ENCODE measurements at places on chromosomes 7 and 10. TPM values are rescaled to one million over a fixed set of nuclear protein-coding genes. Genes with fewer than 3 reads are reported as not detected.

Gene KCNIP2
- 8.5 TPM for total RNA-seq

Gene SH2D4B
- 0.22 TPM for total RNA-seq

Gene CTAGE4
- 6.0 TPM for total RNA-seq

Gene MSMB
- total RNA-seq, result not detected

Gene BTBD16
- 0.27 TPM for total RNA-seq

Gene TIMM23B
- total RNA-seq, result 18.9 TPM

Gene PKD2L1
- total RNA-seq, result 0.17 TPM

Gene PDK4
- 2.1 TPM for total RNA-seq

Gene HOXA1
- total RNA-seq, result 2.8 TPM

Gene TMEM229A
- total RNA-seq, result not detected

Gene PTPRZ1
- 0.25 TPM for total RNA-seq

Gene GPRIN2
- 1.7 TPM for total RNA-seq

GRCh38 chr7:116582806-116583444 is 58.1 kb downstream of the CAV1 start:
- H3K27me3 ChIP-seq, result no peaks in the 10 kb centered on the region
- no peak overlapping the region for H3K4me3 ChIP-seq

DNA sequence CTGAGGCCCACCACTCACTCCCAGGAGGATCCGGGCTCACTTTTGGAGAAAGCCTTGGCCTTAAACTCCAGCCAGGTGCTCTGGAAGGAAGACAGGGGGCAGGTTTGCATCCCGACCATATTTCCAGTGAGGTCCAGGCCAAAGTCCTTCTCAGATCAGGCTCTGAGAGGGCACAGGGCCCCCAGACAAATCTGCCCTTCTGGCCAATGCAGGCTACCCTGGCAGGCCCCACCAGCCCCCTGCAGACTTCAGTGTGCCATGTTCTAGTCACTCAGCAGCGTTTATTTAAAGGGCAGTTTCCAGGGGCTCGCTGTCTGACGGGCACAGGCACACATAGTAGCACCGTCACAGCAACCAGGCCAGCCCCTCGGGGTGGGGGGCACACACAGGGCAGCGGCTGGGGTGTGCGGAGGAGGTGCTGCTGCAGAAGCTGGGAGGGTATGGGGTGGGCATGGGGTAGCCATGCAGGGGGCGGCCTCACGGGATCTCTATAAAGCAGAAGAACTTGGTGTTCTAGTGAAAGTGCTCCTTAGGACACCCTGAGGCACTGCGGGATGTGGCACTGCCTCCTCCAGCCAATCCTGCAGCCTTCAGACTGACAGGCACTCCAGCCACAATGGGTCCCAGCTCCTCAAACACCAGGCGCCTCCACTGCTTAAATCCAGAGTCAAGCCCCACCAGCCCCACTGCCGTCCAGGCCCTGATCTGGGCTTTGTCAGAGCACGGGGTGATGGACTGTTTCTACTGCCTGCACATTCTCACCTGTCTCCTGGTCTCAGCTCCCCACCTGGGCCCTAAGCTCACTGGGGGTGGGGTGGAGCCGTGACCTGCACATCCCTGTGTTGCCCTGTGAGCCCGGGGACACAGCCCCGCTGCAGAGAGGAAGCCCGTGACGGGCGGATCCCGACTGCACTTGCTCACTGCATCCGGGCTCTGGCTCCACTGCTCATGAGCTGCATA is 9.6 kb upstream of the PYROXD2 start:
- peaks cover 3% of the 10 kb centered on the region for H3K36me3 ChIP-seq
- H3K4me3 ChIP-seq, result no peak overlapping the region
- no peaks in the 10 kb centered on the region for H3K27me3 ChIP-seq
- no peaks in the 10 kb centered on the region for H3K4me1 ChIP-seq
- DNase-seq, result no peak

GRCh38 chr10:46014683-46015405 is 15.6 kb downstream of the NCOA4 start:
- no peak for DNase-seq
- H3K4me1 ChIP-seq, result no peaks in the 10 kb centered on the region
- H3K4me3 ChIP-seq, result no peak overlapping the region
- H3K27me3 ChIP-seq, result no peaks in the 10 kb centered on the region

DNA sequence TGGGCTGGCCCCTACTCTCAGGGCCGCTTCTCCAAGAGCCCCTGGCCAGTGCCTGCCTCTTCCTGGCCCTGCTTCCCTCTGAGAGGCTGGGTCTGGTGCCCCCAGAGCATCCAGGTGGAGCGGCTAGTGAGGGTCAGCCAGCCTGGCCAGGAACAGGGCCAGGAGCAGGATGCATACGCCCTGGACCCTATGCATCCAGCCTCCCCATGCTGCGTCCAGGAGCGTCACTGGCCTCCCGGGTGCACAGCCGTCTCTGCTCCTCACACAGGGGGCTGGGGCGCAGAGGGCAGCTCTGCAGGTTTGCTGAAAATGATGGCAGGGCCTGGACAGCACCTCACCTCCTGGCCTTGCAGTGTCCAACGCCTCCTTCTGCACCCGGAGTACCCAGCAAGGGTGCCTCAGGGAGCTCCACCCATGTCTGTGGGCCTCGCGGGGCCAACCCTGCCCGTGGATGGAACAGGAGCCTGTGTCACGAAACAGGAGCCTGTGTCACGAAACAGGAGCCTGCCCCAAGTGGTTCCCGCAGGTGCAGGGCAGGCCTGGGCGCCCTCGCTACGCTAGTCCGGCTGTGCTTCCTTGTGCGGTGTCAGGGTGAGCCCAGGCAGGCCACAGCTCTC is 246.2 kb upstream of the PPP2R2D start:
- H3K27me3 ChIP-seq, result no peaks in the 10 kb centered on the region
- no peak overlapping the region for H3K4me3 ChIP-seq
- no peak for DNase-seq
- no peaks in the 10 kb centered on the region for H3K4me1 ChIP-seq
- no peaks in the 10 kb centered on the region for H3K36me3 ChIP-seq

DNA sequence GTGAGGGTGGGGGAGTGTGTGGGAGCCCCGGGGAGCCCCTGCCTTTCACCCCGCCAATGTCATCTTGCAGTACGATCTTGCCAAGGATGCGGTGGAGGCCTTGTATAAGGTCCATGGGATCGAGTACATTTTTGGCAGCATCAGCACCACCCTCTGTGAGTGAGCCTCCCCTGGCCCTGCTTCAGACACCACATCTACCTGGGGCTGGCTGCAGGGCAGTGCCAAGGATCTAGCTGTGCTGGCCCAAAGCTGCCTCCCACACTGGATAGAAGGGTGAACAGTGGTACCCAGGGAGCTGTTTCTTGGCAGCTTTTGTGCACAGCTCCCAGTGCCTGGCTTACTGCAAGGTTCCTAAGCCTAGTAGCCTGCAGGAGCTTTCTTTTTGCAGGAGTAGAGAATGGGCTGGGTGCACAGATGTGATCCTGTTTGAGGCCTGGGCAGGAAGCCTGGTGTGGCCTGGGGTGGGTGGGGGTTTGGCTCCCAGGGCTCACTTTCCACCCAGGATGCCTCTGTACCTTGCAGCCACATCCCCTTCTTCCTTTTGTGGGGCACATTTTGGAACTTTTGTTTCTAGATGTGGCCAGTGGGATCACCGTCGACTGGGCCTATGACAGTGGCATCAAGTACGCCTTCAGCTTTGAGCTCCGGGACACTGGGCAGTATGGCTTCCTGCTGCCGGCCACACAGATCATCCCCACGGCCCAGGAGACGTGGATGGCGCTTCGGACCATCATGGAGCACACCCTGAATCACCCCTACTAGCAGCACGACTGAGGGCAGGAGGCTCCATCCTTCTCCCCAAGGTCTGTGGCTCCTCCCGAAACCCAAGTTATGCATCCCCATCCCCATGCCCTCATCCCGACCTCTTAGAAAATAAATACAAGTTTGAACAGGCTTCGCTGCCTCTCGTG is 12.2 kb upstream of the CPA1 start:
- H3K4me1 ChIP-seq, result peaks cover 26% of the 10 kb centered on the region
- H3K27ac ChIP-seq, result no peak overlapping the region
- no peaks in the 10 kb centered on the region for H3K27me3 ChIP-seq
- DNase-seq, result no peak
- H3K4me3 ChIP-seq, result no peak overlapping the region
- H3K36me3 ChIP-seq, result no peaks in the 10 kb centered on the region

GRCh38 chr7:69840248-69840647 is 242.0 kb downstream of the AUTS2 start:
- H3K4me1 ChIP-seq, result no peaks in the 10 kb centered on the region
- no peak overlapping the region for H3K27ac ChIP-seq
- DNase-seq, result no peak
- H3K36me3 ChIP-seq, result no peaks in the 10 kb centered on the region
- H3K27me3 ChIP-seq, result no peaks in the 10 kb centered on the region
- no peak overlapping the region for H3K4me3 ChIP-seq

DNA sequence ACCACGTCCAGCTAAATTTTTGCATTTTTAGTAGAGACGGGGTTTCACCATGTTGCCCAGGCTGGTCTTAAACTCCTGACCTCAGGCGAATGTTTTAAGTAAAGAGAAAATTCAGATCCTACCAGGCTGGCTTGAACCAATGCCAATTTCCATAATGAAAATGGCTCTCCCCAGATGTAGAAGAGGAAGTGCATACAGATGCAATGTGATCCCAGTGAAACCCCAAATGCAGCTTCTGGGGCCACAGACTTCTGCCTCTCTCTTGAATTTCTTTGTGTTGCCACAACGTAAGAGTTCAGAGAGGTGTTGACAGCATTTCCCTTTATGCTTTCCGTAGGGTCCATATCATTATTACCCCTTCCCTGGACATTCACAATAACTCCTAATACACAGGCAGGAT is 29.6 kb upstream of the GOT1 start:
- no peak for DNase-seq
- H3K27me3 ChIP-seq, result peaks cover 15% of the 10 kb centered on the region
- H3K36me3 ChIP-seq, result no peaks in the 10 kb centered on the region
- H3K27ac ChIP-seq, result no peak overlapping the region
- peaks cover 6% of the 10 kb centered on the region for H3K4me1 ChIP-seq
- H3K4me3 ChIP-seq, result no peak overlapping the region

DNA sequence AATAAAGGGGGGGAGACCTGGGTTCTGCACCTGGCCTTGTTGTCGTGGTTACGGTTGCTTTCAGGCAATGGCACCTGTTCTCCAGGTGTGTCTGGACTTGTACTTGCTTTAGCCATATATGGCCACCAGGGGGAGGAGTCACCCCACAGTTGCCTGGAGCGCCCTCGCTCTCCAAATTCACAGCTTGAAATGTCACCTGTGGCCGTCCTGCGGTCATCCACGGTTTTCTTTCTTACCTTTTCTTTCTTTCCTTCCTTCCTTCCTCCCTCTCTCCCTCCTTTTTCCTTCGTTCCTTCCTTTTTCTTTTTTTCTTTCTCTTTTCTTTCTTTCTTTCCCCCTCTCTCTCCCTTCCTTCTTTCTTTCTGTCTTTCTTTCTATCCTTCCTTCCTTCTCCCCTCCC is 157.2 kb upstream of the ZNF92 start:
- no peaks in the 10 kb centered on the region for H3K4me1 ChIP-seq
- no peaks in the 10 kb centered on the region for H3K36me3 ChIP-seq
- H3K27ac ChIP-seq, result no peak overlapping the region
- no peaks in the 10 kb centered on the region for H3K27me3 ChIP-seq

DNA sequence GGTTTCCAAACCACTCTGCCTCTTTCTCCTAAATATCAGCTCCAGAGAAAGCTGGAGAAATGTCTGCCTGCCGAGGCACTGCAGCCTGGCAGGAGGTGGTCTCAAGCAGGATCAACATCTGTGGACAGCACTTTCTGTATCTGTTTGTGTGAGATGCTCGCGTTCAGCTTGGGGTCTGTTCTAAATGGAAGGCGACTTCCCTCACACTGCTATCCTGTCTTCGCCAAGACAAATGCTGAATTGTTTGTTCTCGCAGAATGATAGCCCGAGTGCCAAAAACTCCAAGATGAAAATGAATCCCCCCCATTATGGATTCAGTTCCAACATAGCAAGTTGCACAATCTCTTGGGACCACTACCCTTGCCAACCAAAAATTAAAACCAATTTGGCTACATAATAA is 72.2 kb upstream of the PALS2 start:
- DNase-seq, result no peak
- H3K4me3 ChIP-seq, result no peak overlapping the region
- no peaks in the 10 kb centered on the region for H3K36me3 ChIP-seq
- H3K27me3 ChIP-seq, result no peaks in the 10 kb centered on the region
- no peaks in the 10 kb centered on the region for H3K4me1 ChIP-seq
- H3K27ac ChIP-seq, result no peak overlapping the region

- no peaks in the 10 kb centered on the region for H3K27me3 ChIP-seq
- peak overlapping the region; percentile 80 for H3K4me3 ChIP-seq
- no peak for DNase-seq
- no peaks in the 10 kb centered on the region for H3K36me3 ChIP-seq
Measured at GRCh38 chr10:11612021-11613001, 861 bp upstream of the USP6NL start.

GRCh38 chr10:129045599-129045998 is 421.4 kb upstream of the MGMT start:
- H3K27me3 ChIP-seq, result no peaks in the 10 kb centered on the region
- no peak for DNase-seq
- H3K4me1 ChIP-seq, result no peaks in the 10 kb centered on the region
- no peaks in the 10 kb centered on the region for H3K36me3 ChIP-seq

DNA sequence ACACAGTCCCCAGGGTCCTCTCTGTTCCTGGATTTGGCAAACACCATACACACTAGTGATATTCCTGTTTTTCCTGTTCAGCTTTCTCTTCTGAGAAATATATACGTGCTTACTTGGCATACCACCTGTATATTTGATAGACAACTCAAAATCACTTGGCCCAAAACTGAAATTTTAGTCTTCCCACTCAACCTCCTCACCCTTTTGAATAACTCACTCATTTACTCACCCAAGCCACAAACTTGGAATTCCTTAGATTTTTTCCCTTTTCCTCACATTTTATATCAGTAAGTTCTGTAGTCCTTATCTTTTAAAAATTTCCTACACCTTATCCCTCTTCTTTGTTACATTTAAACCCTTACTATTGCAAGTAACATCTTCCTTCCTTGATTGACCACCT is 143.4 kb downstream of the PPP1R3A start:
- no peak for DNase-seq
- no peak overlapping the region for H3K4me3 ChIP-seq
- no peak overlapping the region for H3K27ac ChIP-seq
- no peaks in the 10 kb centered on the region for H3K36me3 ChIP-seq
- no peaks in the 10 kb centered on the region for H3K4me1 ChIP-seq

GRCh38 chr10:97066877-97067555 is 118.7 kb downstream of the SLIT1 start:
- H3K4me1 ChIP-seq, result peaks cover 18% of the 10 kb centered on the region
- no peak for DNase-seq
- H3K27me3 ChIP-seq, result 0 out of 2 replicates have a peak, but pooled peaks cover 3% of the 10 kb centered on the region
- H3K36me3 ChIP-seq, result no peaks in the 10 kb centered on the region
- H3K27ac ChIP-seq, result no peak overlapping the region
- no peak overlapping the region for H3K4me3 ChIP-seq

Measured in HCT116 (cell line).